CD4-positive, alpha-beta T cell treated with Interleukin-17A for 1 hour (primary cell): ENCODE measurements at places on chromosomes 1 and 21.

DNA sequence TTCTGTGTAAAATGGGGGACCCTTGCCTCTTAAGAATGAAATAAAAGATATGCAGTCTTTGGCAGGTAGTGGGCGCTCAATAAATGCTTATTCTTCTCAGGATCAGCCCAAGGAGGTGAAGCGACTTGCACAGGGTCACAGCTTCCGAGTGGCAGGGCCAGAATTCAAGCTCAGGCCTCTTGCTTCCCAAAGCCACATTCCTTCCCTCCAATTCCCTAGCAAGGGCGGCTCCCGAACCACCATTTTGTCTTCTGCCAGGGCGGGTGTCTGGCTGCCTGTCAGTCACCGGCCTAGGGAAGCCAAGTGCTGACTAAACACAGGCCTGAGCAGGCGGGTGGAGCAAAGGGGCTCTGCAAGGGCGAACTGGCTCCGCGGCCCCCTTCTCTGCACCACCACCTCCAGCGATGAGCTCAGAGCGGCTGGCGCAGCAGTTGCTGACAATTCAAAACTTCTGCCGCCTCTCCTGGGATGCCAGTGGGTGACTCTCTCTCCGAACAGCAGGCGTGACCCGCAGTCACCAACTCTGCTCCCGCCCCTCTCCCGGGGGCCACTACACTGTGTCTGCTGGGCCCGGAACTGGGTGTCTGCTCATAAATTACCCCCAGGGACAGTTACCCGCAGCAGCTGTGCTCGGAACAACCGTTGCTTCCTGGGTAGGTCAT is 10.8 kb downstream of the GPR3 start:
- peak; percentile 36 for DNase-seq

GRCh38 chr1:178275049-178275448 is 181.1 kb downstream of the RASAL2 start:
- no peak for DNase-seq

GRCh38 chr1:66599346-66599745 is 65.4 kb downstream of the SGIP1 start:
- DNase-seq: no peak

GRCh38 chr1:156114919-156115513 is 505 bp downstream of the LMNA start:
- peak; percentile 35 for DNase-seq

GRCh38 chr1:180905927-180906326 is 6.8 kb upstream of the KIAA1614 start:
- DNase-seq: no peak

DNA sequence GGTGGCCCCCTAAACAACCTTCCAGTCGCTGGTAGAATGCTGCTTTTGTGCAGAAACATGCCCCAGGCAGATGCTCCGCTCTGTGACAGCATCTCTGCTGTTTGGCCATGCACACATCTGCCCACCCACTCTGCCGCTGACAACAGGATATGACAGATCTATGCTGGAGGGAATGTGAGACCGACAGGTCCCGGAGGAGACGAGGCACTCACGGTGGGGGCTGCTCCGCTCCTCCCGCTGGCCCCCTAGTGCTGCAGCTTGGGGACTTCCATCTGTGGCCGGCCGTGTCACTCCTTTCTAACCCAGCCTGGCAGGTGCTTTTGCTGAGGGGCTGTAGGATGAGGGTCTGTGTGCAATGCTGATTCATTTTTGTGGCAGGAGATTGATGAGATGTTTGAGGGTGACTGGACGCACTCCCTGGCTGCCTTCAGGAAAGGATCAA is 49.1 kb upstream of the DMRTB1 start:
- peak; percentile 66 for DNase-seq

- DNase-seq: no peak
These were observed 42.3 kb downstream of the MDM4 start for GRCh38 chr1:204558467-204558866.

DNA sequence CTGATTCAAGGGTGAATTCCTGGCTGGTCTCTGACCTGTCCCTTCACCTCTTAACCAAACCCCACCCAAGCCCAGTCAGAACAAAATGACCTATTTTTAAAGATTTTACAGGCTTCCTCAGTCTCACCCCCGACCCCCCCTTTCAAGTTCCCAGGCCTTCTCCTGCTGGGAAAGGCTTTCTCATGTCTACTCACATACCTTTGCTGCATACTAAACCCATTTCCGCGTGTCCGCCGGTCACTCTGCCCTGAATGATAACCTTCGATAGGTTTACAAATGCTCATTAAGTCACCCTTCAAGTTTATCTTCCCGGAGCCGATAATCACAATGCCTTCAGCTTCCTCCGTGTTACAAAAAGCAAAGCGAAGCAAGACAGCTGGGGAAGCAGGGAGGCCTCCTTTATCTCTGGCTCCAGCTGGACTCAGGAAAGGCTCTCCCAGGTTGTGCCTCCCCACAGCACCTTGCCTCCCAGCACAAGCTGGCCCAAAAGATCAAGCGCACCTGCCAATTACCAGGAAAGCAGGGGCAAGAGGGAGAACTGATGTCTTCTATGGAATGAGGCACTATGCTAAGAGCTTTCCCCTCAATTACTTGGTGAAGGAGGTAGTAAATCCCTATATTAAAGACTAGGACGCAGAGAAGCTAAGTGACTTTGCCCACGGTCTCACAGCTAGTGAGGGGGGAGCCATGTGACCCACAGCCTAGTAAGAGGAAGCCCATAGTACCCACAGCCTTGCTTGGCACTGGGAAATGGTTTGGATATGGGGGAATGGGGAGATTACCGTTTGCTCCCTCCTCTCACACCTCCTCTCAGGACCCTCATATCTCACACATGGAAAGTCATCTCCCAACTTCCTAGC is 15.9 kb downstream of the SMIM12 start:
- DNase-seq: no peak

DNA sequence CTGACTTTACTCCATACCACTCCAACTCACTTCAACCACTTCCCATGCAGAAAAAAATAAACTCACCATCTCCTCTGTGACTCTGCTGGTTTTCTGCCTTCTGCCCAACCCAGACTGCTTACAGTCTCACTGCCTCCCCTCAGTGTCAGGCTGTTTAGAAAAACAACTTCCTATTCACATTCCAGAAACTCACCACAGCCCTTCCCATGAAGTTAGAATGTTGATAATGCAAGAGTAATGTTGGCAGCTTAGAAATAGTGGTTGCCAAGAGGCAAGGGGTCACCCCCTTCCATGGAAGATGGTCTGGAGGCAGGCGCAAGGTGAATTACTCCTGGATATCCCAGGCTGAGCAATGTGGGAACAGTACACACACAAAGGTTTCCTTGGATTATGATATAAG is at the start of gene SELP:
TSS of gene SELP (minus strand) at position 119 of the 400 bp plus-strand sequence. CDS start at position 69, 50 bp downstream.
- no peak for DNase-seq

GRCh38 chr21:33112681-33113080 is 42.7 kb downstream of the OLIG1 start:
- DNase-seq: no peak

DNA sequence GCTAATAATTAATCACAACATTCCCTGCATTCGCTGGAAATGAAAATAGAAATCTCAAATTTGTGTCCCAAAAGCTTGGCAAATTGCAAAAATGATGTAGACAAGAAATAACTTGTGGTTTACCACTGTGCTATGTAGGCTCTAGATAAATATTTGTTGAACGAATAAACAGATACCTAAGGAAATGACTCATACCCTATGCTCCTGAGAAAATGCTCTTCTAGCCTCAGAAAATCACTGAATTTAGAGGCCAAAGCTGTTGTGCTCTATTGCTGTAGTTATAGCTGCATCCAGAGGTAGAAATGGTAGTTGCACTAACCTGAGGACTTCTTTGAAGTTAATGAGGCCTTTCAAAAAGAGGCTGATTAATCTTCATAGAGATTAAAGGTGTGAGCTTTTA is 142.0 kb upstream of the ZNHIT6 start:
- no peak for DNase-seq

GRCh38 chr1:74591949-74592348 is 79.5 kb upstream of the LRRC53 start:
- DNase-seq: no peak

DNA sequence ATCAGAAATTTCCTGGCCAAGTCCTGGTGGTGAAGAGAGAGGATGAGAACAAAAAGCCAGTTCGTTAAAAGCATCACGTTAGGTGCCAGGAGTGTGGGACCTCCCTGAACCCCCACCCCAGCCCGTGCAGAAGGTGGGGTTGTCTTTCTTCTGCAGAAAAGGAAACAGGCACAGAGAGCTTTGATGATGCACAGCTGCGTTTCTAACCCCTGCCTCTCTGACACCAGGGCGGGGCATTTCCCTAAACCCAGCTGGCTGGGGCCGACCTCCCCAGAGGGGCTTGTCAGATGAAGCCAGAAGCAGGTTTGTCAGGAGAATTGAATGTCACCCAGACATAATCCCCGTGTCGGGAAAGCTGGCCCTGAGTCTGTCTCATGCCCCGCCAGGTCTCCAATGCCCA is 189.3 kb upstream of the EDN2 start:
- peak; percentile 62 for DNase-seq

- peak; percentile 34 for DNase-seq
These were observed 8.0 kb downstream of the NDUFS5 start for GRCh38 chr1:39034114-39034654.

DNA sequence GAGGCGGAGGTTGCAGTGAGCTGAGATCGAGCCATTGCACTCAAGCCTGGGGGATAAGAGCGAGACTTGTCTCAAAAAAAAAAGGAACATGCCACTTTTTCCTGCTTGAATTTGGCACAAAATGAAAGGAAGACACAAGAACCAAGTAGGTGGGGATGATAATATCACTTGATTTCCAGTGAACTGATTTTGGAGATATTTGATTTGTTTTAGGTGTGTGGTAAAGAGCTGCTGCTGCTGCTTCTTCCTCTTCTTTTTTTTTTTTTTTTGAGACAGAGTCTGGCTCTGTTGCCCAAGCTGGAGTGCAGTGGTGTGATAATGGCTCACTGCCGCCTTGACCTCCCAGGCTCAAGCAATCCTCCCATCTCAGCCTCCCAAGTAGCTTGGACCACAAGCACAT is 29.9 kb upstream of the CAPZB start:
- no peak for DNase-seq

- DNase-seq: no peak
These were observed 308.0 kb upstream of the B3GALT2 start for GRCh38 chr1:193494368-193494767.

DNA sequence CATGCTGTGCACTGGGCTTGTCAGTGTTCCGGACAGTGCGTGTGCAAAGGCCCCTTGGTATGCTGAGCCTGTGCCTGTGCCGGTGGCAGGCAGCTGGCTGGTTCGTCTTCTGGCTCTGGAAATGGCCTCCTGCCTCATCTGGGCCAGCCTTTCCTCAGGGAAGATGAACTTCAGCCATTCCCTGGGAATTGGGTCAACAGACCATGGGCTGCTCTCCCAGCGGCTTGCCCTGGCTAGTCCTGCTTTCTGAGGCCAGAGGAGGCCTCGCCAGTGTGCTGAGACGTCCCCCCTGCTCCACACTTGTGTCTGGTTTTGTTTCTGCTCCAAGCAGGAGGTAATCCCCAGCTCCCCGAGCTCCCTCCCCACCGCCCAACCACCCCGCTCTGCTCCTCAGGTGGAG is 32.6 kb upstream of the RD3 start:
- no peak for DNase-seq
